Hepatocyte (in vitro differentiated cells): ENCODE measurements at places on chromosomes 11 and 22. TPM values are rescaled to one million over a fixed set of nuclear protein-coding genes. Genes with fewer than 3 reads are reported as not detected.

GRCh38 chr22:37462436-37462835 is 23.7 kb downstream of the MFNG start:
- no peaks in the 10 kb centered on the region for H3K4me1 ChIP-seq
- H3K36me3 ChIP-seq, result no peaks in the 10 kb centered on the region
- no peak overlapping the region for H3K27ac ChIP-seq
- H3K4me3 ChIP-seq, result no peak overlapping the region

- no peaks in the 10 kb centered on the region for H3K27me3 ChIP-seq
- peak overlapping the region; percentile 28 for H3K27ac ChIP-seq
- H3K4me3 ChIP-seq, result no peak overlapping the region
- no peaks in the 10 kb centered on the region for H3K36me3 ChIP-seq
- peaks cover 10% of the 10 kb centered on the region for H3K4me1 ChIP-seq
Measured at GRCh38 chr11:1943576-1943975, 3.6 kb upstream of the MRPL23 start.

DNA sequence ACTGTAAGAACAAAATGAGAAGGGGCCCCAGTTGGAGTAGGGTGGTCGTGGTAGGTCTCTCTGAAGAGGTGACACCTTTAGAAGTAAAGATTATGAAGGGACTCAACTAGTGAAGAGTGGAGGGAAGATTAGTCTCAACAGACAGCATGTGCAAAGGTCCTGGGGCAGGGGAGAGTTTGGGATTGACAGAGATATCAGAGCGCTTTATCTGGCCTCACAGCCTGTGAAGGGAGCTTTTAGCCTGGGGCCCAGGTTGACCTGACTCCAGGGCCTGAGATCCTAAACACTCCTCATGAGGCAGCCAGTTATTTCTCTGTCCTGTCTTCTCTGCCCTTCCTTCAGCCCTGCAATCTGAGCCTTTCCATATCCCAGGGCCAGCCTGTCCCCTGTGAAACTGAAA is 16.2 kb downstream of the FGF3 start:
- H3K27me3 ChIP-seq, result no peaks in the 10 kb centered on the region
- no peak for DNase-seq
- no peak overlapping the region for H3K27ac ChIP-seq
- H3K4me1 ChIP-seq, result no peaks in the 10 kb centered on the region

DNA sequence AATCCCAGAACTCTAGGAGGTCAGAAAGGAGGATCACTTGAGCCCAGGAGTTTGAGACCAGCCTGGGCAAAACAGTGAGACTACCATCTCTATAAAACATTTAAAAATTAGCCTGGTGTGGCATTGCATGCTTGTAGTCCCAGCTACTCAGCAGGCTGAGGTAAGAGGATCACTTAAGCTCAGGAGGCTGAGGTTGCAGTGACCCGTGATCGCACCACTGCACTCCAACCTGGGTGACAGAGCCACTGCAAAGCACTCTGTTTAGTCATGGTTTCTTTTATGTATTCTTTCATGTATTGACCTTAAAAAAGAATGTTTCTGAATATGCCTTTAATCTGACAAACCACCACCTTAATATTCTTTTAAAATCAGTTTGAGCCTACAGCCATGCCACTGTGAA is 52.2 kb downstream of the BIRC2 start:
- DNase-seq, result no peak
- no peaks in the 10 kb centered on the region for H3K4me1 ChIP-seq
- H3K27me3 ChIP-seq, result no peaks in the 10 kb centered on the region

- H3K4me1 ChIP-seq, result no peaks in the 10 kb centered on the region
- H3K36me3 ChIP-seq, result no peaks in the 10 kb centered on the region
- H3K4me3 ChIP-seq, result no peak overlapping the region
- no peak overlapping the region for H3K27ac ChIP-seq
Measured at GRCh38 chr22:34395370-34395769, 475.1 kb upstream of the LARGE1 start.

DNA sequence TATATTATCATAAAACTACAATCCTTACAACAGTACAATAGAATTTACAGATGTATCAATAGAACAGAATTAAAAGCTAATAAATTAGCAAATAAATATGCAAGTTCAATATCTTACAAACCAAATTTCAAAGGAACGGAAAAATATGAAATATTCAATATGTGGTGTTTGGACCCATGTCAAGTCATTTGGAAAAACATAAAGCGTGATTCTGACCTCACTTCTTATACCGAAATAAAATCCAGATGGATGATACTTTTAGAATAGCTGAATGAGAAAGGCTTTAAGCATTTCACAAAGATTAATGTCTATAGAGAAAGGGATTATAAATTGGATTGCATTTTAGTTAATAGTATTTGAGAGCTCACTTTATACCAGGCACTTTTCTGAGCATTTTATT is 92.8 kb upstream of the TEAD1 start:
- no peaks in the 10 kb centered on the region for H3K36me3 ChIP-seq
- H3K4me1 ChIP-seq, result no peaks in the 10 kb centered on the region
- DNase-seq, result no peak
- H3K27ac ChIP-seq, result no peak overlapping the region

DNA sequence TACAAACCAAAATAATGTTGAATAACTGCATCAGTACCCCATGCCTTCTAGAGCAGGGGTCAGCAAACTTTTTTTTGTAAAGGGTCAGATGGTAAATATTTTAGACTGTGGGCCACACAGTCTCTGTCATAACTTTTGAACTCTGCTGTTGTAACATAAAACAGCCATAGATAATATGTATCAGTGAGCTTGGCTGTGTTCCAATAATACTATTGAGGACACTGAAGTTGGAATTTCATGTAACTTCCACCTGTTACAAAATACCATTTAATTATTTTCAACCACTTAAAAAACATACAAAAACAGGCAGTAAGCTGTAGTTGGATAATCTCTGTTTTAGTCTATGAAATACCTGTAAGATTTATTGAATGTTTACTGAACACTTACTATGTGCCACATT is 55.2 kb downstream of the PICALM start:
- H3K27ac ChIP-seq, result no peak overlapping the region
- H3K36me3 ChIP-seq, result no peaks in the 10 kb centered on the region
- H3K4me1 ChIP-seq, result no peaks in the 10 kb centered on the region
- DNase-seq, result no peak

DNA sequence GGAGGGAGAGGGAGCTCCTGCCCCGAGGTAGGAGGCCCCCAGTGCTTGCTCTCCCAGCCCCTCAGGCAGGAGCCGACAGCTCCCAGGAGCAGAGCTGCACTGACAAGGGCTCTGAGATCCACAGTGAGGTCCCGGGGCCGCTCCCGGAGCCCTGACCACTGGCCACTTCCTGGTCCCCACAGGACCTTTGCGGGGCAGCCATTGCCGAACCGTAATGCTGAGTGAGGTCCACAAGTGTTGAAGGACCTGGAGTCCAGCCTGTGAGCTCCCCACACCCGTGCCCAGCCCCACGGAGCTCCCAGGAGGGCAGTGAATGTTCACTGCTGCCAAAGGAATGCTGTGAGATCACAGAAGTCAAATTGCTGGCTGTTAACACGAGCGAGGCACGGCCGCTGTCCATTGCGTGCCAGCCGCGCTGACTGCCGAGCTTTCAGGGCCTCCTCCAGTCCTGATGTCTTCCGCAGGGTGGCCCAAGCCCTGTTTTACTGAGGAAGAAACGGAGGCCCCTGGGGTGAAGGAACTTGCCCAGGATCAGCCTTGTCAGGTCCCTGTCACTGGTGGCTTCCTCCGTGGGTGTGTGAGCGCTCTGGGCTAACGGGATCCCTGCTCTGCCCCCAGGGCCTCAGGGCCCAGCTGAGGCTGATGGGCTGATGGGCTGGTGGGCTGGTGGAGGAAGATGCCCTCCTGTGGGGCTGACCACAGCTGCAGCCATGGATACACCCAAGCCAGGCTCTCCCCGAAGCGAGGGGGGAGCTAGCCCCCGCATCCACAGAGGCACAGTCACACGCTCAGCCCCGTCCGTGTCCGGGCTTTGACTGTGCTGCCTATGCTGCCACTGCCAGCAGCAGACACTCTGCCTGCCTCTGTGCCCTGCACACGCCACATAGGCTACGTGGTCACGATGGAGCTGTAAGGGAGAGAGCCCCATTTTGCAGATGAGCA is 70.8 kb downstream of the WNT7B start:
- no peaks in the 10 kb centered on the region for H3K36me3 ChIP-seq
- DNase-seq, result no peak
- H3K27ac ChIP-seq, result no peak overlapping the region
- H3K4me3 ChIP-seq, result no peak overlapping the region
- H3K27me3 ChIP-seq, result no peaks in the 10 kb centered on the region

DNA sequence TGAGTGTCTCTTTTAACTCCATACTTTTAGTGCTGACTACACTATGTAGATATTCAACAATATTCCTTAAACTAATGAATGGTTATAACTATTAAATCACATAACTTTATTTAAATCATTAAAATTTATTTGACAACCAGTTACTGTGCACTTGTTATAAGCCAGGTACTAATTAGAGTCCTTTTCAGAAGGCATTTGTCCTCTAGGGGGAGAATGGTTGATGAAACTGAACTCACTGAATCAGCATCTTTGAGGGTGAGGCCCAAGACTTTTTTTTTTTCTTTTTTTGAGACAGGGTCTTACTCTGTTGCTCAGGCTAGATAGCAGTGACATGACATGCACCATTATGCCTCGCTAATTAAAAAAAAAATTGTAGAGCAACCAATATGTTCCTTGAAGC is 515.6 kb upstream of the CCDC90B start:
- H3K4me1 ChIP-seq, result no peaks in the 10 kb centered on the region
- H3K36me3 ChIP-seq, result no peaks in the 10 kb centered on the region
- H3K27ac ChIP-seq, result no peak overlapping the region
- DNase-seq, result no peak

DNA sequence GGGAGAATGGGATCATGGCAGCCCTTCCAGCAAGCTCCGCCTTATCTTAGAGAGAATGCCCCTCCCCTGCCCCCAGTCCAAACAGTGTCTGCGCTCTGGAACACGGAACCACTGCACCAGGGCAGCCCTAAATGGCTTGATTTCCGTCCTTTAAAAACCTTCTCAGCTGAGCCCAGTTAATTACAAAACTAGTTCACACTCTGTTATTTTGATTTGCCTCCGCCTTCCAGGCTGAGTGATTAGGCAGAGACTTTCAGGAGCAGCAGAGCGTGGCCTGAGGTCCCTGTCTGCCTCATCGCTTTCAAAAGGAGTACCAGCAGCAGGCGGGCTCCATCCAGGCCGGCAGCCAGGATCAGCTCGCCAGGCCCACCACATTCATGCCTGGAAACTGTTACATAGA is 313.0 kb downstream of the BRD1 start:
- H3K4me1 ChIP-seq, result no peaks in the 10 kb centered on the region
- H3K4me3 ChIP-seq, result no peak overlapping the region
- H3K27ac ChIP-seq, result no peak overlapping the region
- H3K27me3 ChIP-seq, result no peaks in the 10 kb centered on the region
- no peaks in the 10 kb centered on the region for H3K36me3 ChIP-seq

- no peaks in the 10 kb centered on the region for H3K27me3 ChIP-seq
- no peak overlapping the region for H3K27ac ChIP-seq
- H3K4me1 ChIP-seq, result no peaks in the 10 kb centered on the region
- H3K4me3 ChIP-seq, result no peak overlapping the region
- DNase-seq, result no peak
- H3K36me3 ChIP-seq, result no peaks in the 10 kb centered on the region
Measured at GRCh38 chr11:6152126-6152525, 18.0 kb downstream of the OR52B2 start.

GRCh38 chr11:64204464-64204989 is 2.0 kb upstream of the FERMT3 start:
- no peaks in the 10 kb centered on the region for H3K27me3 ChIP-seq
- H3K4me1 ChIP-seq, result no peaks in the 10 kb centered on the region
- no peaks in the 10 kb centered on the region for H3K36me3 ChIP-seq
- no peak overlapping the region for H3K4me3 ChIP-seq

DNA sequence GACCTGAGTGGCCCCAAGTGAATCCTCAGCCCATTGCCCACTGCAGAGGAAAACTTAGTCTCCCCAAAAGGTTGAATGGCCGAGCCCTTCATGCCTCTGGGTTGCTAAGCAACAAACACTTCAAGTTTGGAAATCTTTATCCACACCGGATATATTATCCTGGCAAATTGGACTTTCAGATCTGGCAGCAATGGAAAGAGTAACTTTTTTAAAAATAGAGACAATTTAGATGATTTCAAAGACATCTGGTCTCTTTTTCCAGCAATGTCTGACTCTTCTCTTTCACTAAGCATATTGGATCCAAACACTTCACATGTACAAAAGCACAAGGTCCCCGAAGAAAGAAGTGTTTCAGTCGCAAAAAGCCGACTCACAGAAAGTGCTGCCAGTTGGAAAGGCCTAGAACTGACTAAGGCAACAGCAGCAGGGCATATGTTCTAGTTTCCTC is 505.3 kb downstream of the SOX6 start:
- H3K27ac ChIP-seq, result no peak overlapping the region
- H3K36me3 ChIP-seq, result no peaks in the 10 kb centered on the region

DNA sequence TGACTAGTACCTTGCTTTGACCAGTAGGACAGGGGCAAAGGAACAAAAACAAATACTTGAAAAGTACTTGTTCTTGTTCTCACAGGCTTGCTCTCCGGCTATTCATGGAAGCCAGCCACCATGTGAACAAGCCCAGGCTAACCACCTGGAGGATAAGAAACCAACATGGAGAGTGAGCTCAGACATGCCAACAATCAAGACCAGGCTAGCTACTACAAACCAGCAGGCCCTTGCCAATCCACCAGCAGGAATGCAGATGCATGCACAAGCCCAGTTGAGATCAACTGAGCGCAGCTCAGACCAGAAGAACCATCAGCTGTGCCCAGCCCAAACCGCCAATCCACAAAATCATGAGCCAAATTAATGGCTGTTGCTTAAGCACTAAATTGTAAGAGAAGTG is 180.1 kb upstream of the ISX start:
- no peaks in the 10 kb centered on the region for H3K4me1 ChIP-seq
- no peaks in the 10 kb centered on the region for H3K27me3 ChIP-seq
- H3K4me3 ChIP-seq, result no peak overlapping the region
- H3K36me3 ChIP-seq, result no peaks in the 10 kb centered on the region

- H3K27me3 ChIP-seq, result no peaks in the 10 kb centered on the region
- no peaks in the 10 kb centered on the region for H3K36me3 ChIP-seq
- no peak overlapping the region for H3K27ac ChIP-seq
- DNase-seq, result no peak
Measured at GRCh38 chr11:67456068-67456705, 1.0 kb downstream of the CABP4 start.

DNA sequence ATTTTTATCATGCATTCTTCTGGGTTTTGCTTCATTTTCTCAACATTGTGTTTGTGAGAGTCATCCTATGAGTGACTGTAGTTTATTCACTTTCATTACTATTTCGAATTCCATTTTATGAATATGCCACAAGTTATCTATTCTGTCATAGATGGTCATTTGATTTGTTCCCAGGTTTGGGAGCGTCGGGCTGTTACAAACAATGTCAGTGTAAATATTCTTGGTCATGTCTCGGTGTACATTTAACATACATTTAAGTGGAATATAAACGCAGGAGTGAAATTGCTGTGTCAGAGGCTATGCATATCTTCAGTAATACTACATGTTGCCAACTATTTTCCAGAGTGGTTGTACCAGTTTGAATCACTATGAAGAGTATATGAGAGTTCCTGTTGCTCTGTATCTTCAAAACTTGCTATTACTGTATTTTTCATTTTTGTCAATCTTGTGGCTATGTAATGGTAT is 2.4 kb downstream of the TRIM44 start:
- DNase-seq, result no peak
- H3K27me3 ChIP-seq, result no peaks in the 10 kb centered on the region
- no peak overlapping the region for H3K27ac ChIP-seq
- peaks cover 13% of the 10 kb centered on the region for H3K4me1 ChIP-seq

TSSK2 gene
- total RNA-seq, result not detected in 2 replicates

NOX4 gene
- 12.7 and 20.7 TPM in 2 replicates for total RNA-seq

OR2D2 gene
- 0.24 and 0.30 TPM in 2 replicates for total RNA-seq

CASP5 gene
- total RNA-seq, result 2.9 and 6.9 TPM in 2 replicates

OR52H1 gene
- 0.28 TPM in 1 of 2 replicates, not detected in the other for total RNA-seq

KDELR3 gene
- 92.4 and 98.9 TPM in 2 replicates for total RNA-seq

SORL1 gene
- 26.5 and 29.2 TPM in 2 replicates for total RNA-seq

MFNG gene
- 1.7 and 3.3 TPM in 2 replicates for total RNA-seq

SMARCB1 gene
- 84.3 and 88.2 TPM in 2 replicates for total RNA-seq

CLCF1 gene
- 5.5 and 13.2 TPM in 2 replicates for total RNA-seq
